ENCODE measurements at places on chromosomes 1 and 21.

- no peak for DNase-seq
Observed at GRCh38 chr1:14260480-14260879, 338.0 kb upstream of the KAZN start.

DNA sequence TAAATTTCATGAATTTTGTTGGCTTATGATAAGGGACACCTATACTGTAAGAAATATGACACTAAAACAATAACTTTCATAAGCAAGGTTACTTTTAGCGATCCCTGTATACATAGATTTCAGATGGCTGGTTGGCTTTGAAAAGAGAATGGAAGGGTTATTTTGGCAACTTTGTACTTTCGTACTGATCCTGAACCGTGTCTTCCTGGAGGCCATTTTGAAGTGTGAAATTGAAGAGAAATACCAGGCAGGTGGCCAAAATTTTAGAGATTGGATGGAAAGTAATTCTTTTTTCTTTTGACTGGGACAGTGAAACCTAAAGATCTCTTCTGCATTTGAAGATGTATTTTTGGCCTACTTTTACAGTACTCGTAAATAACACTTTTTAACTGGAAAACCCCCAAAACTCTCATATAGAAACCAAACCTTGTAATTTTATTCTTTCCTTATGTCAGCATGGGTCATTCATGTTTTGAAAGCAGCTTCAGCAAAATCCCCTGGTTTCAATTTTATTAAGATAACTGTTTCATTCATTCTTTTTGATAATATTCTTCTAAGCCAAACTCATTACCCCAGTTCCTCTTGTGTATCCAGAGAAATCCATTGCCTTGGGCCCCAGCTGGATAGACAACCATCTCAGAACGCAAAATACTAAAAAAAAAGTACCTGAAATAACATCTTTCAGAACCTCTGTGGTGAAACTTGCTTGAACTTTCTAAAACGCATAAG lies 38.4 kb upstream of the ZNF281 start:
- DNase-seq, result no peak

DNA sequence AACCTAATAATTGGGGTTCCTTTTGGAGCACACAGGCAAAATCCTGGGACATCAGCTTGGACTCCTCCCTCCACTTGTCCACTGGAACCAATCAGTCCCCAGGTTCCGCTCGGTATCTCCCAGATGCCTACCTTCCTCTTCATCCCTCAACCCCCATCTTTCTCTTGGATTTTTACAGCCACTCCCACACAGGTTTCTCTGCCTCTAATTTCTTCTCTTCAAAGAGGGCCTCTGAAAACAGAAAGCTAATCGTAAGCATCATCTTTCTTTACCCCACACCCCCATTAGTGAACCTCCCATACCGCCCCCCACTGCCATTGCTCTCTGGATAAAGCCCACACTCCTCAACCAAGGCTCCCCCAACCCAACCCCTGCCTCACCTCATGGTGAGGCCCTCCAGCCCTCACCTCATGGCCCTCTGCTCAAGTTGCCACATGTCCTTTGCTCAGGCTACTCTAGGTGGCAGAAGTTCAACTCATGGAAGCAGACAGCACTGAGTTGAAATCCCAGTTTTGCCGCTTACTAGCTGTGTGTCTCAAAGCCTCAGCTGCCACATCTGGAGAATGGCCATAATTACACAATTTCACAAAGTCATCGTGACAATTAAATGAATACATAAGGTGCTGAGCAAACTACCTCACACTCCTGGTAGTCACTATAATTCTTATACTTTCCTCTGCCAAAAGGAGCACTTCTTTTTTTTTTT lies 18.1 kb upstream of the WASF2 start:
- peak; percentile 73 for DNase-seq

DNA sequence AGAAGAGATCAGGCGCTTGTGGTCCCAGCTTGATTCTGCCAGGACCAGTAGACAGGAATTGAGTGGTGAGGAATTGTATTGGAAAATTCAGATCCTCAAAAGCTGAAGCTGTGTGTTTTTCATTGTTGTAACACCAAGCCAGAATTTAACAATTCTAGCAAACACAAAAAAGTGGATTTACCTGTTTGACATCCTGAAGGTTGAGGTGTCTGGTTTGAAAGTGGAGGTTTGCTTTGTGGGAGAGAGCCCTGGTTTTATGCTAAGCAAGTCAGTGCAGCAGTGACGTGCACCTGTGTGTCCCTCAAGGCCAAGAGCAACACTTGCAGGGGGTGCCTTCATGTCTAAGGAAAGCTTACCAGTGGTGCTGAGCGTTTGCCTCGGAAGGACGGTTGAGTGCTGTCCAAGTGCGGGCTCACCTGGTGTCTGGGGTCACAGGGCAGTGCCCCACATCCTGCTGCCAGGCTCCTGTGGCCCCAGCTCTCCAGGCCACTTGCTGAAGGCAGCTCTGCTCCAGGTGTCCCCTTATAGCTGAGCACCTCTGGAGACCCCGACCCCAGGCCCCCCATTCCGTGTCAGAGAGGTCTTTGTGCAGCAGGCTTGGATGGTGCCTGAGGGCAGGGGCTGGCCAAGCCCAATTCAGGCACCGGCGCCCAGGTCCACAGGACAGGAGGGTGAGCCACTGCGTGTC lies 27.7 kb downstream of the PCNT start:
- DNase-seq, result peak; percentile 51

DNA sequence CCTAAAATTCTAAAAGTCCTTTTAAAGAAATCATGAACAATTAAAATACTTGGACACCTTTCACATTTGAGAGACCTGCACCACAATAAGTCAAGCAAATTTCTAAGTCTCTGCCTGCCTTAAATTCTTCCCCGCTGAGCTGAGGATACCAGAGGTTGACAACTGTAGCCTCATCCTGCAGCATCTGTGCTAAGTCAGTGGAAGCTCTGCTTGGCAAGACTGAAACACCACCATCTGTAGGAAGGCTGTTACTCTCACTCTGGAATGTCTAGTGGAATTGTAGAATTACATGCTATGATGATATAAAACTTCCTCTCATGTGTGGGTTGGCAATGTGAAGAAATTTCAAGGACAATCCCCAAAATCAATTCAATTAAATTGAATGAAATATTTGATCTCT lies 1756.5 kb downstream of the NCAM2 start:
- no peak for DNase-seq

GRCh38 chr21:42336054-42336453 lies 14.7 kb downstream of the TFF2 start:
- DNase-seq, result no peak

DNA sequence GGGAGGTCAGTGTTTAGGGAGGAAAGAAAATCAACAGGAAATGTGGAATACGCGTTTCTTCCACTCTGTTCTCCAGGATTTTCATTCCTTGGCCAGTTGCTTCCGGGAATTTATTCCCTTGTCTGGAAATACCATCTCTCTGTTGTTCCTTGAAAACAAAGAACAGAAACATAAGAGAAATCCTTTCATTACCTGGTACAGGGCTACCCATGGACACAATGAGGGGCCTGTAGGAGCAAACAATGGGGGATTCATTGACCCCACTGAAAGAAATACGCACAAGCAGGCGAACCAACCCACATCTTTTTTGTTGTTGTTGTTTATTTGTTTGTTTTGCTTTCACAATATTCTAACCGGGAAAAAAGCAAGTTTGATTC lies 20.0 kb upstream of the BACE2 start:
- DNase-seq, result no peak

DNA sequence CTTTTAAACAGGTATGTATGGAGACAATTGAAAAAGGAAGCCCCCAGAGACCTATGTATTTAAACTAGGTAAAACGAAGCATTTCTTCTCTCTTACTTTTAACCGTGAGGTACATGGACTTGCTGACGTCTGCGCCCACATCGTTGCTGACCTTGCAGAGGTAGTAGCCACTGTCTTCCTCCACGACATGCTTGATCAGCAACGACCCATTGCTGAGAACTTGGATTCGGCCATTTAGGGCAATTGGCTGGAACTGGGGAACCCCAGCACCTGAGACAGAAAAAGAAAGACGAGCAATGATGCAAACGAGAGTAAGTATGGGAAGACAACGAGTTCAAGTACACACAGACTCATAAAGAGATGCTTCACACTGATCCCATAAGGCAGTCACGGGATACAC lies 408.8 kb downstream of the PCP4 start:
- DNase-seq, result no peak
